ENCODE measurements at places on chromosomes 4 and X.

DNA sequence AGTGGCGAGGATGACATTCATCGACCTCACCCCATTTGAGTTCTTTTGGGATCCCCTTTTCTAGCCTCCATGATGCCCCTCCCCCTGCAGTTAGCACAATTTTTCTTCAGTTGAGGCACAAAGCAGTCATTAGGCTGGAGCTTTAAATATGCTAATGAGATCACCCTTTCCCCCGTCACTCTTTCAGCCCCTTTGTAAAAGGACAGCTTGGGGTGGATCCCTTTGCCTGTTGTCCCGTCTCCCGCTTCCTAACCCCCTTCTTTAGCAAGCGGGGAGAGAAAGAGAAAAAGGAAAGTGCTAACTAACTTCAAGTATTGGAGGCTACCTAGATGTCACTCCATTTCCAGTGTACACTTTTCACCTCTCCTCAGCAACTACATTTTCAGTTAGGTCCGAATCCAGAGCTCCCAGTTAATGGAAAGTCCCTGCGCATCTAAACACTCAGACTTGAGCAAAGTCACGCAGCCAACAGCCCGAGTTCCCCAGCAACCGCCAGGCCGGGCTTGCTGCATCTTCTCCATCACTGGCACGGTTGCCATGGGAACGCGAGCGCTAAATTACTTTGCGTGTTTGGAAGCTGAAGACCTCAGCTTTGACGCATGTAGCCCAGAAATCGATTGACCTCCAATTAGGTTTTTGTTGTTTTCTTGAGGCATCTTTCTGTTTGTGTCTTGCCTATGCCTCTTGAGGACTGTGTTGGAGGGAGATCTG is 76.8 kb downstream of the RTL5 start:
- no peak for DNase-seq

- DNase-seq: no peak
Observed at GRCh38 chr4:146317783-146318182, 103.4 kb downstream of the REELD1 start.

GRCh38 chr4:114132830-114133229 is 153.4 kb upstream of the ARSJ start:
- DNase-seq: peak; percentile 15

GRCh38 chrX:77431227-77431626 is 16.0 kb upstream of the FGF16 start:
- no peak for DNase-seq

GRCh38 chr4:39706334-39706733 is 8.4 kb downstream of the UBE2K start:
- DNase-seq: peak; percentile 79

GRCh38 chr4:69684804-69685203 is 31.8 kb upstream of the UGT2A1 start:
- DNase-seq: no peak

DNA sequence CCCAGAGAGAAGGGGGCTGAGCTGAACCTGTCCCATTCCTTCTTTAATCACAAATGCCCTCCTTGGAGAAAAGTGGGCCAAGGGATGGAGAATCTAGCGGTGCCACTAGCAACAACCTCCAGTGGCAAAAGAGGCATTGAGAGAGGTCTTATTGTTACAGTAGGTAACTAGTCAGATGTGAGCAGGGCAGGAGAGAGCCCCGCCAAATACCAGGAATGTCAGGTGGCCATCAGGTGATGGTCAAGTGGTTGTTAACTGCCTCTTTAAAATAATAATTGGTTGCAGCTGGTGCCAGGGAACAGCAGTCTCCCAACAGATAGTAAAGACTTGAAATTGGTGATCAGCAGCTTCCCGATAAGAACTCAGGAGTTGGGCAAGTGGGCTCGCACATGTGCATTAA is 116.1 kb downstream of the EVC2 start:
- no peak for DNase-seq

DNA sequence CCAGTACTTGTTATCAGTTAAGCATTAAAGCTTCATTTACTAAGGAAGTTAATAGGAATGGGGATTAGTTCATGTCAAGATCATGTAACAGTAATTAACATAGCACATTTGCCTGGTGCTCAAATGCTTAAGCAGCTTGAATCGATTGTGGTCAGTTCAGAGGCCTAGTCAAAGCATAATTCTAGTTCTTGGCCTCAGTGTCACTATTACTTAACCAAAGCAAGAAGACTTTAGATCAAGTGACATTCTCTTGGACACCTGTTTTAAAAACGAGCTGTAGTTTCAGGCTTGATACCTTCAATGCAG is 115.2 kb upstream of the BMPR1B start:
- no peak for DNase-seq

DNA sequence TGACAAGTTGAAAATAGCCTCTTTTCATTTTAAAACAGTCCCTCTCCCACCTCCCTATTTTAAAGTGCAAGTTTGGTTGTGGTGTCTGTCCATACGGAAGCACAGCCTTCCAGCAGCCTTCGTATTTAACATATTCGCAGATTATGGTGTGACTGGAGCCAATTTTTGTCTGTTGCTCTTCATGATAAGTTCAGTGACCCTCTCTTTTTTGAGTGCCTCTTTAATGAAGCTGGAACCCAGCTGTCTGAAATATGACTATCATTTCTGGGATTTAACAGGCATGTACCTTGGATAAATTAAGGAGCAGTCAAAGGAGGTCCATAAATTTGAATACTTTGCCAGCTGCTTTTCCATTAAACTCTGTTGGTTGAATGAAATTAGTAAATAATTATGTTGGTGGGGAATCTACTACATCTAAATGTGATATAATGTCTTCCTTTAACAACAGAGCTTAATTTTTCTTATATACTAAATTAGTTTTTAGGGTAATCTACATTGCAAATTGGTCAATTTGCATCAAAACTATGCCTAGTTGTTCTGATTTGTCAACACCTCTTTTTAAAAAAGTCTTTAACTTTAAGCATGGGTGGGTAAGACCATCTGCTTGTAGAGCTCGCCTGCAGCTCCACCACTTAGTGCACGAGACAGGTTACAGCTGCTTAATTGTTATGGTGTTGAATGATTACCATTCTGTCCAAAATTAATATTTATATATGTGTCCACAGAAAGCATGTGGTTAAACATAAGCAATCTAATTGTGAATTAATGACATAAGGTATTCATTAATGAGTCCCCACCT is 216.6 kb downstream of the DCTD start:
- DNase-seq: no peak

- no peak for DNase-seq
Observed at GRCh38 chr4:177275999-177276398, 33.7 kb upstream of the NEIL3 start.

DNA sequence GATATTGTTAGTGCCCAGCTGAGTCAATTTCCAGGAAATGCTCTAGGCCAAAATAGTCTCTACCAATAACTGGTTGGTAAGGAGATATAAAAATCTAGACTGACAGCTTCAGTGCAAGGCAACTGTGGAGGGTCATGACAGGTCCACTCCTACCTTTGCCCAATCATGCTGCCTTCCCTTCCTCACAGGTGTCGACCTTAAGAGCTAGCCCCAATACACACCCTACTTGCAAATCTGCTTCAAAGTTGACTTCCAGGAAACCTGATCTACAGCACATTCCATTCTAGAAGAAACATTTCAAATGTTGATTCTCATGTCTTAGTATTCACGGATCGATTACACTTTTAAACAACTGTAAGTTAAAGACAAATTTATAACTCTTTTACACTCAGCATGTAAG is 1455.5 kb downstream of the TECRL start:
- no peak for DNase-seq

GRCh38 chr4:58602022-58602421 is 1491.8 kb upstream of the IGFBP7 start:
- DNase-seq: no peak

DNA sequence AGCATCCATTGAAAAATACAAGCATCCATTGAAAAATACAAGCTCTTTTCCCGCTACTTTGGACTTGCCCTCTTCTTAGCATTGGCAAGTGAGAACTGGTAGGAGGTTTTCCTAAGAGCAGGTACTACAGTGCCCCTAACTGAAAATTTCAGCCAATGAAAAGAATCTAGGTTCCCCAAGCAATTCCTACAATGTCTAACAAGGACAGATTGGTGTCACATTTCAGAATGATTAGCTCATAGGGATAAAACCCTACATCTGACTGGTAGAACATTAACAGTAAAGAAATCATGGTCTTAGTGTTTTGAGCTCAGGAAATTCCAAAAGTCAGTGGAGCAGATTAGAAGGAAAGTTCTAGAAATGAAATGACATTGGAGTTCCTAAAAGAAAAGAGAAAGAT is 68.6 kb upstream of the QRFPR start:
- no peak for DNase-seq
